ENCODE measurements at places on chromosomes 7 and 10. TPM values are rescaled to one million over a fixed set of nuclear protein-coding genes. Genes with fewer than 3 reads are reported as not detected.

The IL6 gene
- 37.4 TPM for total RNA-seq

The FRMD4A gene
- total RNA-seq, result 42.4 TPM

The SKAP2 gene
- total RNA-seq, result 19.5 TPM

The TYW1B gene
- total RNA-seq, result 2.2 TPM

The ALOX5 gene
- total RNA-seq, result not detected

The MMP21 gene
- not detected for total RNA-seq

The TMEM236 gene
- under 0.01 TPM for total RNA-seq

The HOXA9 gene
- total RNA-seq, result 19.5 TPM

The ELFN1 gene
- total RNA-seq, result 12.7 TPM

The CYP2W1 gene
- not detected for total RNA-seq

The BLOC1S2 gene
- 51.3 TPM for total RNA-seq

The SYNPO2L gene
- total RNA-seq, result under 0.01 TPM

The CPN1 gene
- not detected for total RNA-seq

The PLEKHS1 gene
- not detected for total RNA-seq

The SPDYE16 gene
- 0.36 TPM for total RNA-seq

The ITIH5 gene
- 2.2 TPM for total RNA-seq

The GNGT1 gene
- not detected for total RNA-seq

The BEND7 gene
- 9.0 TPM for total RNA-seq

The IGF2BP3 gene
- total RNA-seq, result 2.7 TPM

The ARID5B gene
- 94.1 TPM for total RNA-seq

The C10orf71 gene
- total RNA-seq, result not detected

The NPFFR1 gene
- not detected for total RNA-seq

The PPP1R3A gene
- not detected for total RNA-seq

The CHAT gene
- total RNA-seq, result not detected

Data from osteoblast (primary cell).